ENCODE measurements at places on chromosomes 13 and 19. TPM values are rescaled to one million over a fixed set of nuclear protein-coding genes. Genes with fewer than 3 reads are reported as not detected.

PSG6 gene
- not detected for total RNA-seq

DNA sequence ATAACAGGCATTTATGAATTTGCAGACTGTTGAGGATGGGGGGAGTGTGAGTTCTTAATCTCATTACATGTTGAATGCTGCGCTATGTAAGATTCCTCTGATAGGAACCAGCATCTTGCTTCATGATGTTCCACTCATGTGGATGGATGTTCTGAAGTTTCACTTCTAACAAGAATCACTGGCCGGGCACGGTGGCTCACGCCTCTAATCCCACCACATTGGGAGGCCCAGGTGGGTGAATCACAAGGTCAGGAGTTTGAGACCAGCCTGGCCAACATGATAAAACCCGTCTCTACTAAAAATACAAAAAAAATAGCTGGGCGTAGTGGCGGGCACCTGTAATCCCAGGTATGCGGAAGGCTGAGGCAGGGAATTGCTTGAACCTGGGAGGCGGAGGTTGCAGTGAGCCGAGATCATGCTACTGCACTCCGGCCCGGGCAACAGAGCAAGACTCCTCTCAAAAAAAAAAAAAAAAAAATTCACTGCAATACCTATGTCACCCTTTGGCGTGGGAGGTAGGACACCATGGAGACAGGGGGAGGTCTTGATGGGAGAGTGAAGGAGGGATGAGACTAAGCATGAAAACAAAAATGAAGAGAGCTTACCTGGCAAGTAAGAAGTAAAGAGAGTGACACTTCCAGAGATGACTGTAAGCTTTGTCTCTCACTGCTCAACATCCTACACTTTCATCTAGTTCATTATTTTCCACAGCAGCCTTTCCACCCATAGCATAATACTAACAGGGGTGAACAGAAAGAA, 133.0 kb downstream of the DCT start:
- DNase-seq, result no peak

PRTN3 gene
- not detected for total RNA-seq

STX10 gene
- 60.7 TPM for total RNA-seq

ZNF320 gene
- total RNA-seq, result 26.9 TPM

- DNase-seq, result no peak
Observed at GRCh38 chr13:32261567-32261966, 53.6 kb downstream of the ZAR1L start.

NBEA gene
- total RNA-seq, result 10.8 TPM

ZNF468 gene
- total RNA-seq, result 27.9 TPM

- no peak for DNase-seq
Observed at GRCh38 chr13:73922493-73923393, 211.5 kb downstream of the KLF12 start.

POLD1 gene
- 151 TPM for total RNA-seq

DNA sequence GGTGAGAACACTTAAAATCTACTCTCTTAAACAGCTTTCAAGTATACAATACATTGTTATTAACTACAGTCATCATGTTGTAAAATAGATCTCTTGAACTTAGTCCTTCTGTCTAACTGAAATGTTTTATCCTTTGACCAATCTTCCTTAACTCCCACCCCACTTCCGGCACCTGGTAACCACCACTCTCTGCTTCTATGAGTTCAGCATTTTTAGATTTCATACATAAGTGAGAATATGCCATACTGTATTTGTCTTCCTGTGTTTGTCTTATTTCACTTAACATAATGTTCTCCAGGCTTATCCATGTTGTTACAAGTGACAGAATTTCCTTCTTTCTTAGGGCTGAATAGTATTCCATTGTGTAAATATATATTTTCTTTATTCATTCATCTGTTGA, 144.1 kb upstream of the TRPC4 start:
- DNase-seq, result no peak

SOHLH2 gene
- total RNA-seq, result not detected

DNA sequence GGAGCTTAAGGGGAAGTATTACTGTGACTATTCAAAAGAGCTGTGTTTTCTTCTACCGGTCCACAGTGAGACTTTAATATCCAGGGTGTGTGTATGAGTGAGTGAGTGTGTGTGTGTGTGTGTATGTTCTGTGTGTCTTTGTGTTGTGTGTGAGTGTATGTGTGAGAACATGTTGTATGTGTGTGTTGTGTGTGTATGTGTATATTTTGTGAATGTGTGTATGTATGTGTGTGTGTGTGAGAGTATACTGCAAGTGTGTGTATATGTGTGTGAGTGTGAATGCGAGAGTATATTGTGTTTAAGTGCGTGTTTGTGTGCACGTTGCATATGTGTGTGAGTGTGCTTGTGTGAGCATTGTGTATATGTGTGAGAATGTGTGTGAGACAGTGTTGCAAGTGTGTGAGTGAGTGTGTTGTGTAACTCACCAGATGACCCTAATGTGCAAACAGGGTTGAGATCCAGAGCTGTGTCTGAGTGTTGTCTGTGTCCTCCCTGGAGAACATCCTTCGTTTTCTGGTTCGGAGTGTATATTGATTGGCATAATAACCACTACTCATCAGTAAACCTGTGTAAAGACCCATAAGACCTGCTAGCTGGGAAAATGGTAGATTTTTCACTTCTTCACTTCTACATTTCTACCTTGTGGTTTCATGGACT, 101.1 kb upstream of the RNF113B start:
- DNase-seq, result no peak

- no peak for DNase-seq
Observed at GRCh38 chr13:95536632-95537241, 15.8 kb upstream of the CLDN10 start.

GRCh38 chr13:76300688-76301087, 585.5 kb downstream of the KCTD12 start:
- no peak for DNase-seq

GRCh38 chr13:41696163-41697003, 239.0 kb downstream of the RGCC start:
- no peak for DNase-seq

- no peak for DNase-seq
Observed at GRCh38 chr13:113508521-113509254, 18.2 kb upstream of the DCUN1D2 start.

DNA sequence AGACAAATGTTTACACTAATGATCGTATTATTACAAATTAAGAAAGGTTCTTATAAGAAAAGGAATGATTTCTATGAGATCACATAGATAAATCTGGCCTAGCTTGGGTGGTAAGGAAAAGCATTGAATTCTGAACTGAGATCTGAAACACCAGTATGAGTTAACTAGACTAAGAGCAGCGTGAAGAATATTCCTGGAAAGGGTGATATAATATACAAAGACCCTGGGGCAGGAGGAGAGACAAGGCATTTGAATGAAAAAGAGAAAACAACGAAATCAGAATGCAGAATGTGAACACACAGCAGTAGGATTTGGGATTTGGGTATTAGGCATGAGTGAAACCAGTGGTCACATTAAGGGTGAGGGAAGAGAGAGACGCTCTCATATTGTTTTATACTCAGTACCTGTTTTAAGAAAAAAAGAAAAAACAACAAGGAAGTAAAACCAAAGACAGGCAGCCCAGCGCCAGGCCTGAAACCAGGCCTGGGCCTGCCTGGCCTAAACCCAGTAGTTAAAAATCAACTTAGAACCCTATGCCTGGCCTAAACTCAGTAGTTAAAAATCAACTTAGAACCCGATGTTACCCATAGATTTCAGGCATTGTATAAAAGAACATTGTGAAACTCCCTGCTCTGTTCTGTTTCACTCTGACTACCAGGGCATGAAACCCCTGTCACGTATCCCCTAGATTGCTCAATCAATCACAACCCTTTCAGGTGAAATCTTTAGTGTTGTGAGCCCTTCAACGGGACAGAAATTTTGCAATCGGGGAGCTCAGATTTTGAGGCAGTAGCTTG, 287.1 kb downstream of the ITGBL1 start:
- DNase-seq, result no peak

DNA sequence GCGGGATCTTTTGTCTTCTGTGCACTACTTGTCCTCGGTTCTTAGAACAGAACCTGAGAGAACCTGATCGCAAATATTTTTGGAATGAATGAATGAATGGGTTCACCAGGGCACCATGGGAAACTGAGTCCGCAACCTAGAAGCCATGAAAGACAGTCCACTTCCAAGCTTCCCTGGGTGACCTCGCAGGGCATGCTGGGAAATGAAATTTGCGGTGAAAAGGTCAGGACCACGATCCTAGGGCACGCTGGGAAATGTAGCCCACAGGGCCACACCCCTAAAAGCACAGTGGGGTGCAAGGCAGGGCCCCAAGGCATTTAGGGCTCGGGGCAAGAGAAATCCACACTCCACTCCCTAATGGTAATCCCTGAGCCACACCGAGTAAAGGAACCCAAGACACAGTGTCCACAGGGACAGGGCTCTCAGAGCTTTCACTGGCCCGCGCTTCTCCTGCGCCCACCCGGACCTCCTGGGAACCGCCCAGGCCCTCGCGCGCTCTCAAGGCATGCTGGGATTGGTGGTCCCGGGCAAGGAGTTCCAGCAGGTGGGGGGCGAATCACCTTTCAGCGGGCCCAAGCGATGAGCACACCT, 1.1 kb upstream of the PPP1R12C start:
- peak; percentile 34 for DNase-seq

DNA sequence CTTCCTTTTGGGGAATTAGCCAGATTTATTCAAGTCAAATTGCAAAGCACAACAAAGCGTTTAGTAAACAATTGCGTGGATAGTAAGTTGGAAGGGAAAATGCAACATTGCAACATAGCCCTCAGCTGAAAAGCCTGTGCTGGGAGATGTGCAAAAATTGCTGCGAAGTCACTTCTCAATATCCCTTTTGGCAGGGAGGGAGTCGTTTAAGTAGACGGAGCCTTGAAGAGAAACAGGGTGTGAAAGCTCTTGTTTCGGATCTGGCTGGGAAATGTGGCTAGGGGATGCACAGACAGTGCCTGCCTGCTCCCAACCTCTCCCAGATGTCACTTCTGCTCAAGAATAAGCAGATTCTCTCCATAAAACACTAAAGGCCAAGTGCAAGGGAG, 56.8 kb downstream of the SLC7A1 start:
- DNase-seq, result no peak

- no peak for DNase-seq
Observed at GRCh38 chr13:106507560-106508274, 27.7 kb downstream of the EFNB2 start.

- no peak for DNase-seq
Observed at GRCh38 chr13:23644126-23644419, 73.9 kb downstream of the TNFRSF19 start.

GRCh38 chr19:38221919-38222830, 1.8 kb downstream of the DPF1 start:
- no peak for DNase-seq

- no peak for DNase-seq
Observed at GRCh38 chr19:43524922-43525835, 1.8 kb downstream of the ETHE1 start.

- DNase-seq, result no peak
Observed at GRCh38 chr19:9936326-9937000, at the start of gene OLFM2. TSS of gene OLFM2 (minus strand) at chr19:9936515. CDS start at chr19:9936366, 149 bp downstream.

DNA sequence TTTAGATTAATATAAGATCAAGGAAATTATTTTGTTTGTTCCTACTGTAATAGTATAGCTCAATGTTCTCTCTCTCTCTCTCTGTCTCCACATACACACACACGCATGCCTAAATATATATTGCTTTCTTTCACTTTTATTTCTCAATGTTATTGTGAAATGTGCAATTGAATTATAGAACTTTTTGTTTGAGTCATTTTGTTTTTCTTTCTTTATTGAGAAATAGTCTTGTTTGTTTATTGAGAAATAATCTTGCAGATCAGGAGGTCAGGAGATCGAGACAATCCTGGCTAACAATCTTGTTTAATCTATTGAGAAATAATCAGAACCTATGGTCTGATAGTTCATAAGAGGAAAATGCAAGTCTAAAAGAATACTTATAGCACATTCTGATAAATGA, 1581.3 kb downstream of the EFNB2 start:
- DNase-seq, result no peak

DNA sequence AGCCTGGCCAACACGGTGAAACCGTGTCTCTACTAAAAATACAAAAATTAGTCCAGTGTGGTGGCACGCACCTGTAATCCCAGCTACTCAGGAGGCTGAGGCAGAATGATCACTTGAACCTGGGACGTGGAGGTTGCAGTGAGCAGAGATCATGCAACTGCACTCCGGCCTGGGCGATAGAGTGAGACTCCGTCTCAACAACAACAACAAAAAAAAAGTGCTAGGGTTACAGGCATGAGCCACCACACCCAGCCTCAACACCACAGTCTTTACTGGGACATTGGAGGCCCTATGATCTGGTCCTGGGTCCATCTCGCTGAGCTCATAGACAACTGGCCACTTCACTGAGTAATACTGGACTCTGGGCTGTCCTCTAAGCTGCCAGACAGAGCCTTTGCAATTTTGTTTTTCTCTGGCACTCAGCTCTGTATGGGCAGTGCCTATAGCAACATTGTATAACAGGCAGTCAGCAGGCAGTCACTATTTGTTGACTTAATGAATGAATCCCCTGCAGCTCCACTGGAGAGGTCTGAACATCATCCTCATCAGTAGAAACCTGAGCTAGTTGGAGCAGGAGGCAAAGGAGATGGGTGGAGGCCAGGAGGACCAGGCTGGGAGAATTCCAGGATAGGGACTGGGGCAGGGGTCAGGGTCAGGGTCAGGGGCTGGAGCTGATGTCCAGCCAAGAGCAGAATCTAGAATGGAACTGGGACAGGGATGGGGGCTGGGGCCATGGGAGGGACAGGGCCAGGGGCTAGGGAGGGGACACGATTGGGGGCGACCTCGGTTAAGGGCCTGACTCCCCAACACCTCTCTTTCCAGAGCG, 8.1 kb downstream of the BLOC1S3 start:
- DNase-seq, result no peak

STOML3 gene
- not detected for total RNA-seq

CEACAM3 gene
- not detected for total RNA-seq

ATP4A gene
- not detected for total RNA-seq

FXYD7 gene
- total RNA-seq, result 1.1 TPM

- DNase-seq, result no peak
Observed at GRCh38 chr13:49604570-49604969, 19.2 kb upstream of the RCBTB1 start.

- DNase-seq, result peak; percentile 12
Observed at GRCh38 chr13:21458451-21458812, 671 bp downstream of the ZDHHC20 start.

- peak; percentile 14 for DNase-seq
Observed at GRCh38 chr19:33684538-33685232, 62.9 kb downstream of the CHST8 start.

NALCN gene
- total RNA-seq, result 0.35 TPM

- no peak for DNase-seq
Observed at GRCh38 chr13:94212196-94212595, 267.3 kb downstream of the DCT start.

GRCh38 chr13:28055357-28055756, 45.0 kb downstream of the FLT3 start:
- DNase-seq, result no peak
